NCI-H82 (cell line): ENCODE measurements at places on chromosomes 2 and 18.

GRCh38 chr18:25282282-25282681 is 69.7 kb downstream of the ZNF521 start:
- DNase-seq = no peak

- DNase-seq = no peak
These were observed 39.8 kb downstream of the TBC1D8 start for GRCh38 chr2:101111262-101111838.

DNA sequence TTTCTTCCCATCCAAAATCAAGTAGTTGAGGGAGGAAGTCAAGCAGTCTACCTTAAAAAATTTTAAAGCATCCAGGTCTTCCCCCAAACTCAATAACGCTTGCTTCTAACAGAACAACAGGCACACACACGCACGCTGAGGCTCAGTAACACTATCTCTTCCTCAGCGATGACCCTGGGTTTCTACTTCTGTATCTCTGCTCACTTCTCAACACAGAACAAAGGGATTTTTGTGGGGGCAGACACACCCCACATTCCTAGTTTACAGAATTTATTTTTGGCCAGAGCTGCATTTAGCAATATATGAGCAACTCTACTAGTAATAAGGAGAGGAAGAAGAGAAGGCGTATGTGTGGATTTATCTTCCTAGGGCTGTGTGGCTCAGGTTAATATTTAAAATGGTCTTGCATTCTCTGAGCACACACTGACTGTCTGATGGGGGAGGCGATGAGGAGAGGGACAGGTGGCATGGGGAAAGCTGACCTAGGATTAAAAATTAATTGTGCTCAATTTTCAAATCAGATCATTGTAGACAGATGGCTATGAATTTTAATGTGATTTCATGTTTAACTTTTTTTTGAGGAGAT is 71.3 kb upstream of the PPM1B start:
- DNase-seq = peak; percentile 79

DNA sequence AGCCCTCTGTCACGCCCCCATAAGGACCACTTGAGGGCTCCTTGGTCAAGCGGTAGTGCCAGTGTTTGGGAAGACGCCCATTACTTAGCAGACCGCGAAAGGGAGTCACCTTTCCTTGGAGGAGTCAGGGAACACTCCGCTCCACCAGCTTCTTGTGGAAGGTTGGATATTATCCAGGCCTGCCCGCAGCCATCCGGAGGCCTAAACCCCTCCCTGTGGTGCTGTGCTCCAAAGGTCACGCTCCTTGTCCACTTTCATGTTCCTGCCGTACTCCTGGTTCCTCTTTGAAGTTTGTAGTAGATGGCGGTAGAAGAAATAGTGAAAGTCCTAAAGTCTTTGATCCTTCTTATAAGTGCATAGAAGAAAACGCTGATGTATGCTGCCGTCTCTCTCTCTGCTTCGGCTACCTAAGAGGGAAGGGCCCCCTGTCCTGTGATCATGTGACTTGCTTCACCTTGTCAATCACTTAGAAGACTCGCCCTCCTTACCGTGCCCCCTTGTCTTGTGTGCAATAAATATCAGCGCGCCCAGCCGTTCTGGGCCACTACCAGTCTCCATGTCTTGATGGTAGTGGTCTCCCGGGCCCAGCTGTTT is 1.7 kb upstream of the CATIP start:
- DNase-seq = no peak

- no peak for DNase-seq
These were observed 12.4 kb downstream of the GALNT5 start for GRCh38 chr2:157269922-157270321.

GRCh38 chr2:37831081-37831780 is 93.9 kb upstream of the RMDN2 start:
- DNase-seq = no peak

- DNase-seq = no peak
These were observed 19.4 kb downstream of the TMEM87B start for GRCh38 chr2:112074506-112074905.

- DNase-seq = no peak
These were observed 227.5 kb downstream of the ANKRD30B start for GRCh38 chr18:14975431-14975830.
